ENCODE measurements at places on chromosomes 2 and 18.

- no peak for DNase-seq
Measured at GRCh38 chr2:70035344-70035844, 51.9 kb upstream of the PCBP1 start.

GRCh38 chr18:65527879-65528633, 222.8 kb upstream of the CDH7 start:
- no peak for DNase-seq

DNA sequence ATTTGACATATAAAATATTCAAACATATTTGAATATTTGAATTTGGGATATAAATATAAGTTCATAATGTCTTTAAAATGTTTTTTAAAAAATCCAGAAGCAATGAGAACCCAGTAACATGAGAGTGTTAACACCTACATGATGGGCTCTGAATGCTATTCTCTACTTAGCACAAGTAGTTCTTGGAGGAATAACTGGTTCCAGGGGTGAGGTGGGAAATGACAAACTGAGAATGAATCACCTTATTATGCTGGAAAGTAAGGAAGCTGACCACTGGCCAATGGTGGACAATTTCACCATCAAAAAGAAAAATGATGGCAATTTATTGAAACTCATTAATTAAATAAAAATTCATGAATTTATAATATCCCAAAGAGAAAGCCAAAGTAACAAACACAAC, 79.6 kb upstream of the NABP1 start:
- DNase-seq: no peak

- no peak for DNase-seq
Measured at GRCh38 chr2:151262629-151263028, 966 bp upstream of the RBM43 start.

All from left ventricle myocardium superior (tissue), 1 donor.